ENCODE measurements at places on chromosomes 12 and 14.

DNA sequence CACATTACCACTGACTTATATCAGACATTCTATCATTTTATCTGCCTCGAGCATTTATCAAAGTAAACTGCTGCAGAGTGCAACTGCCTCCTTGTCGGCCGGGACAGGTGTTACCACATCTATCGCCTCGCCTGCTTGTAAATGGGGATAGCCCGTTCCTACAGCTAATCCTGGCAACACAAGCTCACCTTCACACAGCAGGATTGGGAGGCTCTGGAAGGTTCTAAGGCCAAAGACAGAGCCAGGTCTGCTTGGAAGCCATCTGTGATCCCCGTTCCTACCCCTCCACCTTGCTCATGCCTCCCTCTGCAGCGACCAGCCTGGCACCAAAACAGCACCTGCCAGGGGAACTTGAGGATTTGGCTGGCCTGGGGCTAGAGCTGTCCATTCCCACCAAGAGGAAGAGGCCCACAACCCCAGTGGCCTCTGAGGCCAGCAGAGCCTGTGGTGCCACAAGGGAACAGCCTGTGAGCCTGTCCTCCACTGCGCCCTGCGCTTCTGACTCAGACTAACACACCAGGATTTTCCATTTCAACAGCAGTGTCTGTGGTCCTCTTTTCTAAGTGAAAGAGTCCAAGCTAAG is 114.8 kb upstream of the DIO3 start:
- DNase-seq: no peak

- peak; percentile 88 for DNase-seq
Measured at GRCh38 chr14:104708606-104709268, 15.3 kb upstream of the ADSS1 start.

- no peak for DNase-seq
Measured at GRCh38 chr12:65668981-65669695, 155.1 kb upstream of the HMGA2 start.

- no peak for DNase-seq
Measured at GRCh38 chr12:68157380-68157779, 2.2 kb downstream of the IFNG start.

GRCh38 chr12:104866291-104866690 is 91.8 kb downstream of the SLC41A2 start:
- no peak for DNase-seq

- DNase-seq: no peak
Measured at GRCh38 chr12:55612646-55613045, 24.0 kb upstream of the OR10P1 start.

- DNase-seq: no peak
Measured at GRCh38 chr12:45435945-45436710, 220.2 kb downstream of the ANO6 start.

DNA sequence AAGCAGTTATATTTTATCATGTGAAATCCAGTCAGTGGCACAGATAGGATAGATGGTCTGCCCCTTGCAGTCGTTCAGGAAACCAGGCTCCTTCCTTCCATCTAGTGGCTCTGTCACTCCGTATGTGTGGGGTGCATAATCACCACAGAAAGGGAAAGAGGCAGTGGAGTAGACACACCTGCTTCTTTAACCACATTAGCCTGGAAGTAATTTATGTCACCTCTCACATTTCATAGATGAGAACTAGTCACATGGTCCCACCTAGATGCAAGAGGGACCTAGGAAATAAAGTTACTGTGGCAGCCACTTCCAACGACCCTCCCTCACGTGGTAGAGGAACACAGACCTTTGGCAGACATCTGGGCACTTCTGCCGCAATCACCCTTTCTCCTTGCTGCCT is 14.2 kb upstream of the RNU6-8 start:
- no peak for DNase-seq

- no peak for DNase-seq
Measured at GRCh38 chr12:39319180-39319579, 123.7 kb downstream of the KIF21A start.

- DNase-seq: no peak
Measured at GRCh38 chr12:3596703-3597415, 105.9 kb downstream of the PRMT8 start.

DNA sequence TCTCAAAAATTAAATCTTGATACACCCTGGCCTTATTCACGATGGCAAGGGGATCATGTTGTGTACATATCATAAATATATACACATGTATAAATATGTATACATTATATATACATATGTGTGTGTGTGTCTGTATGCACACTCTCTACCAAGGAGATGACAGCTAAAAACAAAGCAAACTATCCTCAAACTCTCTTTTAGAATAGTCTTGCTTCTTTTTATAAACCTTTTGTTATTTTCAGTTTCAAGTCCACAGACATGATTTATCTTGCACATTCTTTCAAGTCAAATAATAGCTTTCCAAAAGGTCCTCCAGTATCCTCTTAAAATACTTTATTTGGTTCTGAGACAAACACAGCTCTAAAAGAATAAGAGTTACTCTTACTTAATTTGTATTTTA is 8.4 kb downstream of the ANO6 start:
- DNase-seq: no peak

DNA sequence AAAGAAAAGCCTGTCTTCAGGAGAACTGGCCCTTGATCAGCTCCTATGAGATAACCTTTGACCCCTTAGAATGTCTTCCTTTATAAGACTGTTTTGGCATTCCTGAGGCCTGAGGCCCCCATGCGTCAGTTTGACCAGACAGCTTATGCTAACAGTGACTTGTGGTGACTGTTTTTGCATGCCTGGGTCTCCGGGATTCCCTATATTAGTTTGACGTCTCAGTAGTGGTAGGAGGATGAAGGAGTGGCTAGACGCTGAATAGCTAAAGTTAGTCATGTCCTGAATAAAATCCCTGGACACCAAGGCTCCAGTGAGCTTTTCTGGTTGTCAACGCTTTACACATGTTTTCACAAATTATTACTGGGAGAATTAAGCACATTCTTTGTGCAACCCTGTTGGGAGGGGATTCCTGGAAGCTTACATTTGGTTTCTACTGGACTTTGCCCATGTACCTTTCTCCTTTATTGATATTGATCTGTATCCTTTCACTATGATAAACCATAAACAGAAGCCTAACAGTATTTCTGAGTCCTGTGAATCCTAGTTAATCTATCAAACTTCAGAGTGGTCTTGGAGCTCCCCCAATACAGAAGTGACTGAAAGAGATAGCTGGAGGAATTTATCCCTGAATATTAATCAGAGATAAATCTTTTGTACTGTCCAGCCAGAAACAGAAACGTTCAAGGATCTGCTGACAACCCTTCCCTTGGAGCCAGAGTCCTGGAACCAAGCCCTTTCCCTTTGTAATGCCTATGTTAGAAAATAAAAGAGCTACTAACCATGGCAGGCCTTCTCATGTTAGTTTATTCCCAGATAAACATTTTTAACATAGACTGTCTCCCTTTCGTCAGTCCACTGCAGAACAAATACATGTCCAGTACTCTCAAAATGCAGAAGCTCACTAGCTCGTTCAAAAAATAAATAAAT is 479.2 kb downstream of the RPS29 start:
- DNase-seq: no peak

DNA sequence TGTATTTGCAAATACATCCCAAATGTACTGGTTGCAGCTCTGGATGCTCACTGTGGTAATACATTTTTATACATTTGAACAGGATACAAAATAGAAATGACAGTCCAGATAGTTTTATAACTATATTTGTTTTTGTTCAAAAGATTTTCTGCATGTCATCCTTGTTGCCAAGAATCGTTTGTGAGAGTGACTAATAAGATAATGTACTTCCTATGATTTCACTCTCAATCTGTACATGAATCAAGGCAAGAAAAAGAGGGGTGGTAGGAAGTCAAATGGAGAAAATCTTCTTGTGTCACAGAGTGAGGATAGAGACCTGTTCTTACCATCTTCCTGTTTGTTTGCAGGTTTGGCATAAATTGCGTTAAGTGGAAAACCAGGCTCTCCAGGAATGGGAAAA is 13.9 kb downstream of the ARPC3 start:
- DNase-seq: no peak

- DNase-seq: no peak
Measured at GRCh38 chr12:3342051-3342450, 149.0 kb upstream of the PRMT8 start.

GRCh38 chr12:24724814-24725213 is 224.1 kb downstream of the BCAT1 start:
- no peak for DNase-seq

DNA sequence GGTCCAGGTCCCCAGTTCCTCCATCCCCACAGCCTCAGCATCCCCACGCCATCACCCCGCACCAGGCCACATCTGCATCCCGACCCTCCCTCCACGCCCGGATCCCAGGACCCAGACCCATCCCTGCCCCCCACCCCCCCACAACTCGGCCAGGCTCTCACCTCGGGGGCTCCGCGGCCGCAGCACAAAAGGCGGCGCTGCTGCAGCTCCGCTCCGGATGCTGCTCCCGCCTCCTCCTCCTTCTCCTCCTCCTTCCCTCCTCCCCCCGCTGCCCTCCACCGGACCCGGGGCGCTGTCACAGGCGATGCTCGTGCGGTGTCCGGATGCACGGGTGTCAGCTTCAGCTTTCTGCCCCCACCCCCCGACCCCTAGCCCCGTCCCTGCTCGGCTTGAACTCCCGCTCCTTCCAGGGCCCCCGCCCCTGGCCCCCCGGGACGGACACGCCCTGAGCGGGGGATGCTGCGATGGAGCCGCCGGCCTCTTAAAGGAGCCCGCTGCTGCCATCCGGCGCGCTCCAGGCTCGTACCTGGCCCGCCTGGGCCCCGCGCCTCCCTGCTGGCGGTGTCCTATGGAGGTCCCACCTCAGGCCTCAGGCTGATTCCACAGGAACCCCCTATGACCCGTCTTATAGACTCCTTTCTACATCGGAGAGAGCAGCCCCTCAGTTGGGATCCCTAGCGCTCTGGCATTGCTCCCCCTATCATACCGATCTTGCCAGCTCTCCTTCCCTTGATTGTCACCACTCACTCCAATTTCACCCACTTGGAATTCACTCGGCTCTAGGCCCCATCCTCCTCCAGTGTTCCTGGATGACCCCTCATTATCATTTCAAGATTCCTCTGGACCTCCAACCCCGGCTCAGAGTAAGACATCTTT is at the start of gene MAP3K12:
Gene MAP3K12 (minus strand): TSS at position 193 of the 876 bp plus-strand sequence. CDS start 12,067 bp downstream, outside the sequence.
- DNase-seq: peak; percentile 79

DNA sequence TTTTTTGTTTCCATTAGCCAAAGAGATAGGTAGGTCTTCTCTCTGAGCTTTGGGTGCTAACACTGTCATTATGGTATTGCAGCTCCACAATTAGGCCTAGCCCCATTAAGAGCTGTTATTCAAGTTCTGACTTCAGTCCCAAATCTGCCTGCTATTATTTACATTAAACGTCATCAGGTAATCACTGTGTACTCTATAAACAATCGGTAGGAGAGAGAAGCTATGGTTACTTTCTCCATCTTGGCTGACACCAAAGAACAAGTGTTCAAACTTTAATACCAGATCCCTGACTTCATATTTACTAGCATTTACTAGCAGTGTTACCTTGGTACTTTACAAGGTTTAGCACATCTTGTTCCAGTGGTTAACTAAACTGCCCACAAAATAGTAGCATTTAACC is 305.1 kb upstream of the GARIN2 start:
- DNase-seq: no peak

GRCh38 chr14:55341781-55342180 is 69.8 kb downstream of the ATG14 start:
- no peak for DNase-seq

GRCh38 chr14:103099081-103099732 is 4.7 kb downstream of the EXOC3L4 start:
- DNase-seq: no peak

DNA sequence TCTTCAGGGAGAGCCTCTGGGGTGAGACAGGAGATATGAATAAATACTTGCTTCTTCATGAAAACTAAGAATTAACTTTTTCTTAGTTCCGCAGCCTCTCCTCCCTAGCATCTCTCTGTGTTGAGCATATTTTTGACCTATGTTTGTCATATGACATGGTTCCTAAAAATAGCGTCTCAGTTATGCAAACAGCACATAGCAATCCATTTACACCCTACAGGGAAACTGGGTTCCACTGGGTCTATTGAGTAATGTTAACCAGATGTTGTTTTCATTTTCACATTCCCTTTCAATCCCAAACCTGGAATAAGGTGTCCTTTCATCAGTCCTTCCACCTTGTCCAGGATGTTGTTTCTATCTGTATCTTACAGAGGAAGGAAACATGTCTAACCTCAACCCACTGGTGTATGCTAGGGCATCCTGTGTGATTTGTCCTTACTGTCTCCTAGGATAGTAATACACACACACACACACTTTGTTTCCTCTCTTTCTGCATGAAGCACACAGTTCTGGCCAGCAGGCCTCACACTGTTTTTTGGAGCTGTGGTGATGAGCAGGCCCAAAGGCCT is 1543.5 kb downstream of the AACS start:
- DNase-seq: no peak

- no peak for DNase-seq
Measured at GRCh38 chr14:30295980-30296379, 263.0 kb upstream of the G2E3 start.

DNA sequence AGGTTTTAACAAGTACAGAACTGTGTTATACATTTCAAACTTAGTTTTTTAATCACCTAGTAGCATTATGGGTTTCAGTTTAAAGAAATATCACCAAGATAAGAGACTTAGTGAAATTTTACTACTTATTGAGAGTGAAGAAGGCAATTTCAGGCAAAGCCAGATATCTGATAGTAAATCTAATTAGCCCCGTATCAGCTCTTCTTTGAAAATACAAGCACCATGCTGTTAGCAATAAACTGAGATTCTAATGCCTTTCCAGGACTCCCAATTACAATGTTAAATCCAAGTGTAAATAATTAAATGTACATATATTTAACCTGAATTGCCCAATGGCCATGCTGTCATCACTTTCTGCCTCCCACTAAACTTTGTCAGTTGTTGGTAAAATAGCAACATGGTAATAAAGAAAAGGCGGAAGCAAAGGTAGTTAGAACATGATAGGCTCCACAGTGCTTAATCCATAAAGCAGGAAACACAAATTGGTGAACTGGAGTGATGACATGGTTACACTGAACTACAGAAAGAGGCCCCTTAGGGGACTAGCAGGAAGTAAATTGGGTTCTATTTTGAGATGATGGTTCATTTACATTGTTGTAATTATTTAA is 646.1 kb downstream of the C12orf50 start:
- DNase-seq: no peak

DNA sequence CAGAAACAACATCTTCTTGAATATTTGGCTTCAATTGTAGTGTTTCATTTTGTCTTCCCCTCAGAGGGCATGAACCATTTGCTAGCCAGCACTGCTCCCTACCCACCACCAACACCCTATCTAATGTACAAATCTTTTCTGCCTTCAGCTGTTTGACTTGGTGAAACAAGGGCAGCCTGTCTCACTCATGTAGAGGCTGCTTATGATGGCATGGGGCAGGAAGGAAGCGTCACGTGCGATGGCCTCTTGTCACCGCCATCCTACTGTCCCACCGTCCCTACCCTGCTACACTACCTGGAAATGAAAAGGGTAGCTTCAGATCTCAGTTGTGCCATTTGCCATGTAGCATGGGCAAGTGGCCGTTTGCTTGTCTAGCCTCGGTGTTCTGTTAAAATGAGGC is 29.9 kb upstream of the LRTM2 start:
- DNase-seq: no peak

DNA sequence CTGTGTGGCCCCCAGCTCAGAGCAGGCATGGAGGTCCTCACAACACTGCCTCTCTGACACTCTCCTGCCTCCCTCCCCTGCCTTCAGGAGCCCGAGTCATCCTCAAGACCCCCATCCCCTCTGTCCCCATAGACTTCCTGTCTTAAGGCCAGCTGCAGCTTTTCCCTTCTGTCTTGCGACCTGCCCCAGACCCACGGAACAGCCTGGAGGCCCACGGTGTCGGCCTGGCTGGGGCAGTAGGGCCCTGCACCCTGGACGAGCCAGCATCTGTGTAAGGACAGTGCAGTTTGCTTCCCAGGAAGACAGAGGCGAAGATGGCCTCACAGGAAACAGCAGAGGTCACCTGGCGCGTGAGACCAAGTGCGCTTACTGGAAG is 9.7 kb downstream of the TEDC1 start:
- DNase-seq: no peak
